ENCODE measurements at places on chromosomes 3 and 15.
A peak's percentile ranks its signal among the peaks of the same experiment; 100 is the strongest.

GRCh38 chr15:99407716-99408115 lies 156.4 kb downstream of the LRRC28 start:
- no peak overlapping the region for H3K4me3 ChIP-seq
- H3K27me3 ChIP-seq = no peaks in the 10 kb centered on the region
- H3K36me3 ChIP-seq = no peaks in the 10 kb centered on the region
- no peak for DNase-seq
- H3K4me1 ChIP-seq = peaks cover 3% of the 10 kb centered on the region

GRCh38 chr15:60370105-60370868 lies 27.5 kb downstream of the ANXA2 start:
- peaks cover 4% of the 10 kb centered on the region for H3K4me1 ChIP-seq
- H3K27me3 ChIP-seq = no peaks in the 10 kb centered on the region
- no peak for DNase-seq
- H3K4me3 ChIP-seq = no peak overlapping the region

DNA sequence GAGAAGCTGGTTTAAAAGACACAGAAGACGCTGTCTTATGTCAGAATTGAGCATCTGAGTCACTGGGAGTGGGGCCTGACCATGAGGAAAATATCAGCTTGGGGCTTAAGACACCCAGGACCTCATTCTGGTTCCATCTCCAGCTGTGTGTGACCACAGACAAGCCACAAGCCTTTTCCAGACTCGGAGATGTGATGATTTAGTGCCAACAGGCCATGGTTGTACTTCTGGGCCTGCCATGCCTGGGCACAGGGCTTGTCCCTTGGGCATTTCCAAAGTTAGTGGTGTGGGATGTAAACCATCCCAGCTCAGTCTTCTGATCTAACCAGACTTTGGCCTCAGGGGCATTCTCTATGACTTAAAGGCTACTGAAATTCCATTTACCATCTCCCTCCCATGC lies 269.8 kb downstream of the RYR3 start:
- no peaks in the 10 kb centered on the region for H3K36me3 ChIP-seq
- H3K27ac ChIP-seq = no peak overlapping the region
- no peaks in the 10 kb centered on the region for H3K27me3 ChIP-seq
- no peak for DNase-seq
- no peaks in the 10 kb centered on the region for H3K4me1 ChIP-seq

DNA sequence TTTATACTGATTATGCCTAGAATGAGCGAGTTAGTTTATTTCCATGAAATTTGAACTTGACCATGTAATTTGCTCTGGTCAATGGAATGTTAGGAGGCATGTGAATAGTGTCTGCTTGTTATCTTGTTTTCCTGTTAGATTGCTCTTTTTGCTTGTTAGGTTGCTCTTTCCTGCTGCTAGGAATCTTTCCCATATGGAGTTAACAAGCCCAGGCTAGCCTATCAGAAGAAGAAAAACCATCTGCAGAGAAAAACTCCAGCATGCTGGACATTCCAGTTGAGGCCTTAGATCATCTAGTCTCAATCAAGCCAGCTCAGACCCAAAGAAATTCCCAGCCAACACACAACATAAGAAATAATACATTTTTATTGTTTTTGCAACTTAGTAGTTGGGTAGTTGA lies 470.2 kb upstream of the AGTR1 start:
- H3K4me1 ChIP-seq = no peaks in the 10 kb centered on the region
- no peak overlapping the region for H3K4me3 ChIP-seq
- H3K27me3 ChIP-seq = no peaks in the 10 kb centered on the region
- H3K36me3 ChIP-seq = no peaks in the 10 kb centered on the region
- DNase-seq = no peak

- H3K4me3 ChIP-seq = no peak overlapping the region
- peak; percentile 21 for DNase-seq
- H3K27me3 ChIP-seq = no peaks in the 10 kb centered on the region
- no peak overlapping the region for H3K27ac ChIP-seq
These were observed 32.4 kb downstream of the CDAN1 start for GRCh38 chr15:42704492-42704926.

DNA sequence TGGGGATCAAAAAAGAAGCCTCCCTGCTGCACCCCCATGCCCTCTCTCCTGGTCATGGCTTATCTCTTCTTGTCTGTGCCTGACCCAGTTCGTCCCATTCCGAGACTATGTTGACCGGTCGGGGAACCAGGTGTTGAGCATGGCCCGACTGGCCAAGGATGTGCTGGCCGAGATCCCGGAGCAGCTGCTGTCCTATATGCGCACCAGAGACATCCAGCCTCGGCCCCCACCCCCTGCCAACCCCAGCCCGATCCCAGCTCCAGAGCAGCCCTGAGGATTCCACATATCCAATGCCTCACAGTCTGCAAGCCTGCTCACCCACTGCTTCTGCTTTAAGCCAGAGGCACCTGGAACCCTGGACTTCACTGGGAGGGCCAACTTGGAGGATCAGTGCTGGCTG lies 2.1 kb upstream of the BRPF1 start:
- H3K4me3 ChIP-seq = no peak overlapping the region
- H3K27ac ChIP-seq = no peak overlapping the region
- DNase-seq = no peak
- H3K4me1 ChIP-seq = peaks cover 20% of the 10 kb centered on the region

GRCh38 chr15:24772686-24773373 lies 97.3 kb downstream of the NPAP1 start:
- no peaks in the 10 kb centered on the region for H3K36me3 ChIP-seq
- peak overlapping the region; percentile 58 for H3K4me3 ChIP-seq
- no peak overlapping the region for H3K27ac ChIP-seq
- DNase-seq = peak; percentile 53

Measured in effector memory CD4-positive, alpha-beta T cell (primary cell).